GM10248 (cell line): ENCODE measurements at places on chromosomes 5 and 9.

DNA sequence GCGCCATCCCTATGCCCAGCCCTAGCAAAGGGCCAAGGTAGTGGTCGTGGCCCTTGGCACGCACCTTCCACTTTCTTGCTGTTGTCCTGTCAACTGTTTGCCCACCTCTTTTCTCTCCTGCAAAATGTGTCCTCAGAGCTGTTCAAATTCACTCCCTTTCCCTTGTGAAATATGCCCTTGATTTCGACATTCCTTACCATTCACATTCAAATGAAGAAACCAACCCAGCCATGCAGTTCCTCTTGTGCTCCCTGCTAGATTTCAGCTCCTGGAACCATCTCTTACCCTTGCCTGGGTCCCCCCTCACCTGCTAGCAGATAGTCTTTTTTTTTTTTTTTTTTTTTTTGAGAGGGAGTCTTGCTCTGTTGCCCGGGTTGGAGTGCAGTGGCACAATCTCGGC lies 19.6 kb upstream of the HRH2 start:
- DNase-seq, result no peak

GRCh38 chr5:159786901-159787691 lies 129.2 kb upstream of the ADRA1B start:
- DNase-seq, result no peak

DNA sequence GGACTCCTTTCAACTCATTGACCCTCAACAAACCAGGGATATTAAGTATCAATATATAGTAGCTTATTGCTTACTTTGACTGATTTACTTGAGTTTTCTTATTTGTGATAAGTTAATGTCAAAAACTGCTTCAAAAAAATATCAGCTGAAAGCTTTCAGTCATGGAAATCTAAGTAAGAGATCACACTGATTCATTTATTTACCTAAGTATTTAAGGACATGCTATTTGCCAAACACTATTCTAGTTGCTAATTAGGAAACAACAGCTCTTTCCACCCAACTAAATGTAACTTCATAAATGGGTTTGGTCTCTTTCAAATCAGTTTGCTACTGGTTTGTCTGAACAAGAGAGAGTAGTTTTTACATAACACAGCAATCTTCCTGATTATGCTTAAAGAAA lies 48.2 kb downstream of the CHD1 start:
- DNase-seq, result no peak

GRCh38 chr5:180914646-180915045 lies 15.7 kb downstream of the BTNL8 start:
- DNase-seq, result no peak

GRCh38 chr9:121294866-121295661 lies 27.1 kb downstream of the GSN start:
- no peak for DNase-seq

DNA sequence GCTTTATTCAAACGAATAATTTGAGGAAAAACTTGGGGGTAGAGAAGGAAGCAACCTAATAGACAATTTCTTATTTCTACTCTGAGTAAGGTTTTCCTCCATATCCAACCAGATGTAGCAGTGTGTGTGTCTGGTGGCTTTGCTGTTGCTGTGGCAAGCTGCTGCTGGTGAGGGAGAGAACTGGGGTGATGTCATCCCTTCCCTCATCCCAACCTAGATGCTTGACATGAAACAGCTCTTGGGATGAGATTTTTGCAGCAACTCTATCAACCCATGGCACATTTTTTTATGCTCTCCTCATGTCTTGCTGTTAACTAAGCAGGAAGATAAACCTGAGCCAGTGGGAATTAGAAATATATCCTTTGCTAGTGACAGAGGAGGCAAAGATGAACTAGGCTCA lies 135.8 kb downstream of the PCSK1 start:
- DNase-seq, result no peak

- no peak for DNase-seq
Measured at GRCh38 chr9:121675969-121676822, 24.8 kb downstream of the DAB2IP start.

GRCh38 chr5:173802670-173803165 lies 85.4 kb upstream of the CPEB4 start:
- DNase-seq, result no peak

GRCh38 chr9:85013703-85014102 lies 344.2 kb downstream of the NTRK2 start:
- no peak for DNase-seq

- no peak for DNase-seq
Measured at GRCh38 chr5:22521521-22521920, 331.6 kb downstream of the CDH12 start.

DNA sequence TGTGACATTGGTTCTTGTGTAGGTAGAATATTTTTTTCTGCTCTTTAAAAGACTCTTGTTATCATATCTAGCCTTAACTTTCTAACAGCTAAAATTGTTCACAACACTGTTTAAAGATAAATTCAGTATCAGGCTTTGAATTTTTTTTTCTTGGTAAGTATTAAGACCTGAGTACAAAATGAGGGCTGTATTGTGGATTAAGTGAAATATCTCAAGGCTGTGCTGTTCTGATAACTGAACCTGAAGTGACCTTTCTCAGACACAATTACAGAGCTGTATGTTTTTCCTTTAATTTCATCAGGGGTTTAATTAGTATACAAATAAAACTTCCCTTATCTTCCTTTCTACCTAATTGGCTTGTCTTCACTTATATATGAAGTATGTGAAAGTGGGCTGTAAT lies 290.5 kb downstream of the CCDC171 start:
- DNase-seq, result no peak

DNA sequence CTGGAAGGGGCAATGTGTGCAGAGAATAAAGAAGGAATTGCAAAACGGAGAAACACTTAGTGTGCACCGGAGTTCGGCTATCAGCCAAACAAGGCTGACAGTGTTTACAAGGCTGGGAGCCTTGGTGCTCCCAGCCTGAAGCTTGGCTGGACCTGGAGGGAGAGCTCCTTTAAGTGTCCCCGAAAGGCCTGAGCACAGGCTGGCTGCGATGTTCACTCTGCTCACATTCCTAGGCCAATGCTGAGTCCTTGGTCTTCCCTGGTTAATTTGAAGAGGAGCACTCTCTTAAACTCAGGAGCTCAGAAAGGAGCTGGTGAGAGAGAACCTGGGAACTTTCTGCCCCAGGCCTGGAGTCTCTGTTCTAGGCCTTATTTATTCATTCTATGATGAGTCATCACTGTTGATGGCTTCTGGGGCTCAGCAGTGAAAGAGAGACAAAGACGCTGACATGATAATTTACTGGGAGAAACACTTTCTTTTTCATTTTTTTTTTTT lies 88.6 kb upstream of the MYO10 start:
- no peak for DNase-seq

DNA sequence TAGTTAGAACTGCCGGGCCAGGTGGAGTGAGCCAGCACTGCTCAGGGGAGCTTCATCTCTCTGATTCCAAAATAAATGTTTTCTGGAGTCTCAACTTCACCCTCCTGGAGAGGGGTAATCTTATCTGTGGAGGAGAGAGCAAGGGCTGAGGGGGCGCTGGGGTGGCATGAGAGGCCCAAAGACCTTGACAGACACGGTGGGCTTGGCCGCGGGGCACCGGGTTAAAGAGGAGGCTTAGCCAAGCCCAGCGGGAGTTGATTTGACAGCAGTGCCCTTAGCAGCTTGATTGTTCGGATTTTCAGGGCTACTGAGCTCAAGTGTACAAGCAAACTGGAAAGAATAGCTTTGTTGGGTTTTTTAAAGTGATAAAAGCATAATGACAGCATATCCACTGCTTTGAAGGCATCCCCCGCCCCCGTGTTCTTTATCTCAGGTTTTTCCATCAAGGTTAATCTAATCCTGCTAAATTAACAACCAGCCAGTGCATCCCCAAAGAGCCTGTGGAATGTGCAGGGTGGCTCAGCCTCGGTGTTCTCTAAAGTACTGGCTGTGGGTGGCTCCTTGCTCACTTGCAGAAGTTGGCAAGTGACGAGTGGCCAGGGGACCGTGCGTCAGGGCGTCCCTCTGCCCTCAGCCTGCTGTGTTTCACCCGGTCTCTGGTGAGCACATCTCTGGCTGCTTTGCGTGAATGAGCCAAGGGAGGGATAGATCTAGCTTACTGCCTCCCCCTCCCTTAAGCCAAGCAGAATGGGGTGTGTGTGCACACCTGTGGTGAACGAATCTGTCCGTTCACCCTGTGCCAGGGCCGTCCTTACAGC lies 5.5 kb downstream of the QRFP start:
- DNase-seq, result no peak

DNA sequence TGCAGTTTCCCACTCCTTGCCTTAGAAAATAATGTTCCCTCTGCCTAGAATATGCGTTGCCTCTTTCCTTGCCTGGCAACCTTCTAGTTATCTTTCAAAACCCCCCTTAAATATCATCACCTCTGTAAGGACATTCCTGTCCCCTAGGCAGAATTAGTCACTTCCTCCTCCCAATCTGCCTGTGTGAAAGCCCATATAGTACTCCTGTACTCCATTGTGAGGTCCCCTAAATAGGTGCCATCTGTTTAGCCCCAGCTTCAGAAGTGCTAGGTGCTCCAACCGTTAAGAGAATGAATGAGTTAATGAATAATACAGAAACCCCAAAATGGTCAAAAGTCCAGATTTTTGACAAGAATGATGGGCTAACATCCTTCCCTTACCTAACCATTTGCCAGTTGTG lies 181.4 kb downstream of the GDNF start:
- no peak for DNase-seq

DNA sequence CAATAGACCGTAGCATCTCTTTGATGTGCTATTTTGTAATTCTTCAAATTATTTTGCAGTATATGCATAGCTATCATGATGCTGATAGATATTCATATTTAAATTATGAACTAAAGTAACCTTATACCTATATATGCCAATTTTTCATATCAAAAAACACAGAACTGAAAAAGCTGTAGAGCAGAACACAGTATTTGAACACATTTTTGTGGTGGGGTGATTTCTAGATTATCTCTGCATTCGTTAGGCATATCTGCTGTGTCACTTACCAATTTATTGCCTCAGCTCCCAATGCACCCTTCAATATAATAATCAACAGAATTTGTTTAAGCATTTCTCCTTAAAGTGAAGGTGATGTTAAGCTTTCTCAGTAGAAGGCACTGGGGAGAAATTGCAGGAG lies 998.2 kb downstream of the PTPRD start:
- no peak for DNase-seq

- DNase-seq, result no peak
Measured at GRCh38 chr5:89313044-89313443, 430.1 kb upstream of the MEF2C start.
